ENCODE measurements at places on chromosomes 7 and 10. TPM values are rescaled to one million over a fixed set of nuclear protein-coding genes. Genes with fewer than 3 reads are reported as not detected.

MRPL43 gene
- 50.3 TPM for total RNA-seq

STAG3 gene
- 0.55 TPM for total RNA-seq

NOS3 gene
- total RNA-seq = 7.9 TPM

BMPR1A gene
- total RNA-seq = 76.2 TPM

FXYD4 gene
- total RNA-seq = not detected

SH2D4B gene
- not detected for total RNA-seq

CCZ1 gene
- 76.5 TPM for total RNA-seq

GDF10 gene
- 10.0 TPM for total RNA-seq

RHBDD2 gene
- total RNA-seq = 38.6 TPM

SUV39H2 gene
- total RNA-seq = 31.0 TPM

ADAM8 gene
- 4.0 TPM for total RNA-seq

TCERG1L gene
- total RNA-seq = 3.0 TPM

ZNF239 gene
- 11.5 TPM for total RNA-seq

GNG11 gene
- 17.9 TPM for total RNA-seq

SDK1 gene
- 17.0 TPM for total RNA-seq

TFPI2 gene
- 57.5 TPM for total RNA-seq

NDUFA5 gene
- total RNA-seq = 113 TPM

C10orf53 gene
- not detected for total RNA-seq

SPDYE9 gene
- not detected for total RNA-seq

SFRP4 gene
- 116 TPM for total RNA-seq

AHR gene
- 75.2 TPM for total RNA-seq

PON2 gene
- 109 TPM for total RNA-seq

MYO1G gene
- 1.0 TPM for total RNA-seq

CALML3 gene
- 0.33 TPM for total RNA-seq

PAX2 gene
- 5.2 TPM for total RNA-seq

SYT15 gene
- 2.5 TPM for total RNA-seq

STEAP1 gene
- total RNA-seq = 10.2 TPM

CHST12 gene
- 16.9 TPM for total RNA-seq

TAS2R3 gene
- 4.2 TPM for total RNA-seq

SORBS1 gene
- total RNA-seq = 72.9 TPM

SPDYE2 gene
- total RNA-seq = 0.27 TPM

IKZF1 gene
- total RNA-seq = 4.4 TPM

ZNF804B gene
- 6.3 TPM for total RNA-seq

OPN4 gene
- total RNA-seq = not detected

OR6V1 gene
- not detected for total RNA-seq

NUTM2A gene
- 1.9 TPM for total RNA-seq

PRXL2A gene
- 77.0 TPM for total RNA-seq

ADK gene
- 49.6 TPM for total RNA-seq

PRRT4 gene
- total RNA-seq = 6.8 TPM

RET gene
- 4.5 TPM for total RNA-seq

NPC1L1 gene
- not detected for total RNA-seq

ABCB1 gene
- 8.0 TPM for total RNA-seq

PDZD7 gene
- 2.1 TPM for total RNA-seq

PNLIPRP1 gene
- not detected for total RNA-seq

GSTK1 gene
- 69.9 TPM for total RNA-seq

PDZD8 gene
- 34.7 TPM for total RNA-seq

NYAP1 gene
- total RNA-seq = 6.0 TPM

KCNMA1 gene
- total RNA-seq = 114 TPM

CPA1 gene
- 0.66 TPM for total RNA-seq

CYP3A7 gene
- not detected for total RNA-seq

PLCE1 gene
- total RNA-seq = 28.2 TPM

RHOBTB1 gene
- total RNA-seq = 41.4 TPM

NFKB2 gene
- total RNA-seq = 16.2 TPM

MRPS17 gene
- 8.9 TPM for total RNA-seq

CLRN3 gene
- not detected for total RNA-seq

HOXA1 gene
- 0.44 TPM for total RNA-seq

KAZALD1 gene
- total RNA-seq = 24.5 TPM
